Urothelium cell line (cell line): ENCODE measurements at places on chromosomes 16 and 17.
A peak's percentile ranks its signal among the peaks of the same experiment; 100 is the strongest.

- DNase-seq: no peak
Measured at GRCh38 chr16:85046472-85046916, 18.9 kb downstream of the KIAA0513 start.

- peak; percentile 97 for DNase-seq
Measured at GRCh38 chr16:3123986-3124886, 10.6 kb upstream of the ZNF213 start.

- no peak for DNase-seq
Measured at GRCh38 chr16:79776243-79776847, 175.8 kb upstream of the MAF start.

DNA sequence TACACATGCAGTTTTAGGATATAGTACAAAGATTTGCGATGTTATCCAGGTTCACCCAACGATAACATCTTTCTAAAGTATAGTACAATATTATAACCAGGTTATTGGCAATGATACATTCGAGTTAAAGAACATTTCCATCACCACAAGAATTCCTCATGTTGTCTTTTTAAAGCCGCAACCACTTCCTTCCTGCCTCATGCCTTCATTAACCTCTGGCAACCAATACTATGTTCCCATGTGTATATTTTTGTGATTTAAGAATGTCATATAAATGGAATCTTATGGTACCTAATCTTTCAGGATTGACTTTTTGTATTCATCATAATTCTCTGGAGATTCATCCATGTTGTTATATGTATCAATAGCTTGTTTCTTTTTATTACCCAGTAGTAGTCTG, 1183.2 kb downstream of the CDH11 start:
- no peak for DNase-seq

GRCh38 chr17:11135819-11136218, 105.2 kb upstream of the SHISA6 start:
- DNase-seq: no peak

GRCh38 chr17:74759243-74759801, 10.9 kb downstream of the NHERF1 start:
- no peak for DNase-seq

GRCh38 chr17:1766382-1767135, 4.7 kb downstream of the SERPINF1 start:
- DNase-seq: no peak
